ENCODE measurements at places on chromosomes 1 and 21.
A peak's percentile ranks its signal among the peaks of the same experiment; 100 is the strongest.

- DNase-seq: peak; percentile 7
These were observed 51.1 kb downstream of the CD247 start for GRCh38 chr1:167467126-167467710.

DNA sequence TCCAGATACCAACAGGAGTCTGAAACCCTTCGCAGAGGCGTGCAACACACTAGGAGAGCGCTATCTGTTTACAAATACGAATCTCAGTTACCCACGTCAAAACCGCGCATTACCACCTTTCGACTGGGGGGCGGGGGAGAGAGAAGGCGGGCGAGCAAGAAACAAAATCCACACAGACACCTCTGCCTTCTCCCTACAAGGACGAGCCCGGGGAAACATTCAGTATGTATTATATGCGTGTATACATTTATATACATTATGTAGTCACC lies 722 bp downstream of the TUT4 start:
- peak; percentile 80 for DNase-seq

- DNase-seq: no peak
These were observed 33.9 kb upstream of the POU2F1 start for GRCh38 chr1:167186771-167187170.

DNA sequence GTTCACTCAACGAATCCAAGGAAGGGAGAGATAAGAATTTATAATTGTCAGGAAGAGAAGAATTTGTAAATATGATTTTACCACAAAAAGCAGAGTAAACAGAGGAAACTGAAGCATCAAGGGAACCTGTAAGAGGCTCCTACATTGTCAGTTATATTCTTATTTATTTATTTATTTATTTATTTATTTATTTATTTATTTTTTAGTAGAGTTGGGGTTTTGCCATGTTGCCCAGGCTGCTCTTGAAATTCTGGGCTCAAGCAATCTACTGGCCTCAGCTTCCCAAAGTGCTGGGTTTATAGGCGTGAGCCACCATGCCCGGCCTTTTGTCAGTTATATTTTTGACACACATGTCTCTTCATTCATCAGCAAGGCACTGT lies 47.1 kb downstream of the FCRL3 start:
- no peak for DNase-seq

DNA sequence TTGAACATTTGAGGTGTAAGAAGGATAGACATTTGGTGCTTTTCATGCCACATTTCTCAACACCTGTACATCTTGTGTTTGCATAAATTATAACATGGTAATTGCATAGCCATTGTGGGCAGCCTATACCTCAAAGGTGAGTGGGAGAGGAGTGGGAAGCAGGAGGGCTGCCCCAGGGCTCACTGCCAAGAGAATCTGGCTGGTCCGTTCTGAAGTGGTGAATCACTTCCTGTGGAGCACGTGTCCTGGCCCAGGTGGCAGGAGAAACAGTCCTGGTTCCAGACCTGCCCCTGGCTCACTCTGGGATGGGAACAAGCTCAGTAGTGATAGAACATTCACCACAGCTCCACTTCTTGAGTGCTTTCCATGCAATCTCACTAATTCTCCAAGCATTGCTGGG lies 11.6 kb upstream of the OLFML2B start:
- DNase-seq: no peak

GRCh38 chr1:3906672-3907020 lies 6.6 kb upstream of the C1orf174 start:
- DNase-seq: no peak

- DNase-seq: peak; percentile 28
These were observed 240.2 kb upstream of the LYPLAL1 start for GRCh38 chr1:218933513-218933912.

DNA sequence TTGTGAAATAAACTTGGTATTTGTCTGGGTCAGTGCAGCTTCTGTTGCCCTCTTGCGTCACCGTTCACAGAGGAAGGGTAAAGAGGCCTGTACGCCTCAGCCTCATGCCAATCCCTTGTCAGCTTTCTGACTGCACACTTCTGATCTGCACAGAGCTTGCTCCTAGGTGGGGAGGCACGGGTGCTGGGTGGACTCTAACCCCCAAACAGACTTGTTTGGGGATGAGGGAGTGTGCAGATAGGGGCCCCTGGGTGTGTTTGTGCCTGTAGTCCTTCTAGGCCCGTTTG lies 803 bp upstream of the B4GALT2 start:
- DNase-seq: no peak

DNA sequence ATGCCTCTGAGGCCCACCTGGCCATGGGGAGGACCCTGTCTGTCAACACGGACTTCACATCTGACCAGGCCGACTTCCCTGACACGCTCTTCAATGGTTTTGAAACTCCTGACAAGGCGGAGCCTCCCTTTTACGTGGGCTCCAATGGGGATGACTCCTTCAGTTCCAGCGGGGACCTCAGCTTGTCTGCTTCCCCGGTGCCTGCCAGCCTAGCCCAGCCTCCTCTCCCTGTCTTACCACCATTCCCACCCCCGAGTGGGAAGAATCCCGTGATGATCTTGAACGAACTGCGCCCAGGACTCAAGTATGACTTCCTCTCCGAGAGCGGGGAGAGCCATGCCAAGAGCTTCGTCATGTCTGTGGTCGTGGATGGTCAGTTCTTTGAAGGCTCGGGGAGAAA lies 101.8 kb downstream of the ADARB1 start:
- DNase-seq: no peak

GRCh38 chr1:78019024-78019423 lies 14.3 kb downstream of the DNAJB4 start:
- DNase-seq: peak; percentile 20

- peak; percentile 88 for DNase-seq
These were observed 35.8 kb downstream of the PLEKHA6 start for GRCh38 chr1:204323887-204324286.

- no peak for DNase-seq
These were observed 12.7 kb upstream of the FOXE3 start for GRCh38 chr1:47403321-47403910.

DNA sequence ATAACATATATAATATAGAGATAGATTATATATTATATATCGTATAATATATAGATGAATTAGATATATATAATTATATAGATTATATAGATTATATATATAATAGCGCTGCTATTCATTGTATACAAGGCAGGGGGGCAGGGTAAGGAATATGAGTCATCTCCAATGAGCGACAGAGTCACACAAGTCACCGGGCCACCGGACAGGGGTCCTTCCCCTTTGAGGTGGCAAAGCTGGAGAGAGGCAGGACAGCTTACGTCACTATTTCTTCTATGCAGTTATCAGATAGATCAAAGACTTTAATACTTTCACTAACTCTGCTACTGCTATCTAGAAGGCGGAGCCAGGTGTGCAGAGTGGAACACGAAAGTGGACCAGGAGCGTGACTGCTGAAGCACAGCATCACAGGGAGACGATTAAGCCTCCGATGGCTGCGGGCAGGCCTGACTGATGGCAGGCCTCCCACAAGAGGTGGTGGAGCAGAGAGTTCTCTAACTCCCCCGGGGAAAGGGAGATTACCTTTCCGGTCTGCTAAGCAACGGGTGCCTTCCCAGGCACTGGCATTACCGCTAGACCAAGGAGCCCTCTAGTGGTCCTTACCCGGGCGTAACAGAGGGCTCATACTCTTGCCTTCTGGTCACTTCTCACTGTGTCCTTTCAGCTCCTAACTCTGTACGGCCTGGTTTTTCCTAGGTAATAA lies 2154.7 kb downstream of the MRPL39 start:
- no peak for DNase-seq

DNA sequence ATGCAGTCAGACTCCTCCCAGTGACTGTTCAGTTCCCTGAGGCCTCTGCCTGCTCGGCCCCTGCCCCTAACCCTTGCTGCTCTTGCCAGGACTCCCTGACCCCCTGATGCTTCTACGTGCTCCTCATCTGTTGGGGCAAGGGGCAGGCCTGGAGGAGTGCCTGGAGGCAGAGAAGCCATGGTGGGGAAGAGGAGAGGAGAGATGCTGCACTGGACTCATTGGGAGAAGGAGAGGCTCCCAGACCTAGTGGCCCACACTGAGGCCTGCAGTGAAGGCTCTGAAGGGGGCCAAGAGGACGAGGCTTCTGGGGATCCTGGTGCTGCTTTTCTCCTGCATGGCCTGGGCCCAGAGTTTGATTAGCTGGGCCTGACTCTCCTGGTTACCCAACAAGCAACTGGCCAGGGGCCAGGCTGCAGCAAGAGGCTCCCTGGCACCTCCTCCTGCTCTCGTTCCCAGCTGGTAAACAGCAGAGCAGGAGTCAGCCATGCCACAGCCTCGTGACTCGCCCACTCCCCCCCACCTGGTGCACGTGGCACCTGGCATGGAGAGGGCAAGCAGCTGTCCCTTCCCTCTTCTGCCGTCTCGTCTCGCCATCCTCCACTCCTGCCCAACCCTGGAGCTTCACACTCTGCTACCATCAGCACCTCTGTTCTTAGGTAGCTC lies 847 bp upstream of the RORC start:
- peak; percentile 41 for DNase-seq

- DNase-seq: peak; percentile 59
These were observed 90.7 kb downstream of the MRPL37 start for GRCh38 chr1:54290506-54291184.

DNA sequence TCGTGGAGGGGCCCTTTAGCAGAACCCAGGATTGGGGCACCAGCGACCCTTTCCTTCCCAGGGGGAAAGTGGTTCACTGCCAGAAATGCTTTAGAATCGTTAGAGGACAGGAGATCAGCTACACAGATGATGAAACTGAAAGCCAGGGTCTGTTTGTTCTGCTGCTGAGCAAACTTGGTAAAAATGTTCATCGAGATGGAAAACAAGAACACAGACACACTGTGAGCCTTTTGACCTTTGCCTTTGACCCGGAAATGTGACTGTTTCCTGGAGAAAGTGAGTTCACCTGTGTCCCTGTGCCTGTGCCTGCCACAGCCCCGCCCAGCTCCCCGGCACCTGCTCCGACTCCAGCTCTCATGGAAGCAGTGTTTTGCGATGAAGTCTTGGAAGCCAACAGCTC lies 234.3 kb downstream of the CAMTA1 start:
- no peak for DNase-seq

GRCh38 chr1:57381871-57382270 lies 42.0 kb downstream of the DAB1 start:
- DNase-seq: no peak

GRCh38 chr1:23930861-23931490 lies 17.8 kb upstream of the CNR2 start:
- peak; percentile 59 for DNase-seq

GRCh38 chr1:96358057-96358456 lies 363.5 kb upstream of the PTBP2 start:
- no peak for DNase-seq

DNA sequence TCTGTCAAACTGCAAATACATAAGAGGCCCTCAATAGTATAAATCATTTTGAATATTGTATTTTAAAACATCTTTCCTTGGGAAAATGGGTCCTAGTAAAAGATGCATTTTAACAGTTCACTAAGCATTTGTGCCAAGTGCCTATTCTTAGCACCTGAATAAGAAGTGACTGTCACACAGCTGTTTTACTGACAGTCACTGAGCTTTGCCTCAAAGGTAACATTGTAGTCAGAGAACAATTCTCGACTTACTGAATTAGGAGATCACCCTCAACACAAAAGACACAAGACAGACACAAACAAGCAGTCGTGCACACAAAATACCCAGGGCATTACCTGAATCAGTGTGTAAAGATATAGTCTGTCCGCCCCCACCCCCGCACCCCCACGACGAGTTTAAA lies 408 bp downstream of the ESRRG start:
- DNase-seq: no peak

DNA sequence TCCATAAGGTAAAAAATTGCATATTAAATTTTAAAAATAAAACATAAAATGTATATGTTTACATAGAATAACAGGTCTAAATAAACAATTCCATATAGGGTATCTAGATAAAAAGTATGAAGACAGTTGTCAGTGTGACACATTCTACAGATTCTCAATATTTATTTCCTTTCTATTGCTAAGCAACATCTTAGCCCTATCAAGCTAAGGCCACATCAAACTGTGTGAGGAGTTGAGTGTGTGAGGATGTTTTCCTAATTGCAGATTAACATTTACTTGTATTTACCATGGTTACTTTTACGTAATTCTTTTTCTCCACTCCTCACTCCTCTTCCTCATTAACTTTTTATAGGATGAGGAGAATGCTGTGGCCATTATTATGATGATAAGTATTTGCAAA lies 41.9 kb upstream of the MCOLN3 start:
- no peak for DNase-seq

- no peak for DNase-seq
These were observed 73.7 kb downstream of the UBE2T start for GRCh38 chr1:202268032-202268431.

DNA sequence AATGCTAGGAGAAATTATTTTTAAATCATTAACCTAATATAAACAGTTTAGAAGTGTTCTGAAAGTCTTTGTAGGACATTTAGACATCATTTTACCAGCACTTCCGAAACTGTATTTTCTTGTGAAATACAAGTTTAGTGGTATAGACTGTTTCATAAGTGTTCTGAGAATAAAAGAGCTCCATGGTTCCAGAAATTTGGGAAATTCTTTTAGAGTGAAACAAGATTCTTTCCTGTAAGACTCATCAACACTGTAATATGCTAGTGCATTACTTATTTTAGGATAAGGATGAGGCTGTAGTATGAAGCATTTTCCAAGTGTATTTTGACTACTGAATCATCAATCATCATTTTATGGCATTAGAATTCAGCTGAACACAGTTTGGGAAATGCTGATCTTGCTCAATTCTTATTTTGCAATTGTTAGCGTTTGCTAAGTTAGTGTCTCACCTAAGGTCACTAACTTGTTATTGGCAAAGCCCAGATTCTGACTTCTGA lies 73.4 kb downstream of the CEP350 start:
- peak; percentile 74 for DNase-seq

DNA sequence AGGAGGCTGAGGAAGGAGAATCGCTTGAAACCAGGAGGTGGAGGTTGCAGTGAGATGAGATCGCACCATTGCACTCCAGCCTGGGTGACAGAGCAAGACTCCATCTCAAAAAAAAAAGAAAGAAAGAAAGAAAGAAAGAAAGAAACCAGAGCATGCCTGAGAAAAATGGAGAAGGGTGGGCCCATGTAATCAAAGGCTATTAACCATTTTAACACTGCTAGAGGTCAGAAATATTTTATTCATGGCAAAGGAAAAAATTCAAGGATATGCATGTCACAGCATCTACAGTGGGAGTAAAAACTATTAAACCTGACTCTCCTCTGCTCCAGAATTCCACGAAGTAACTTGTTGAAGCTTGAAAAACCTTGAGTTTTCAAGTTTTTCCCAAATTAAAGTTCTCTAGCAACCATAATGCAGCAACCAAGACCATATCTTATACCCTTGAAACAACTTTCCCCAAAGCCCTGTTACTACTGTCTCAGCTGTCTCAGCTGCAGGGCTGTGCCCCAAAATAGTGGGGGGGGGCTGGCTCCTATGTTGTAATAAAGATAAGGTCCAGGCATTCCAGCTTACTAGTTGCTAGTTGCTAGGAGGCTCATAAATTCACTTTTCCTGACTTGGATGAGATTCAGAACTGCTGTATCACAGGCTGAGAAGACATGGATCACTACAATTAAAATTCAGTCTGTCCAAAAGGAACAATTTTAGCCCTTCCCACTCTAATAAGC lies 112.9 kb upstream of the SOD1 start:
- no peak for DNase-seq
